ENCODE measurements at places on chromosomes 4 and X.

GRCh38 chrX:68498044-68498507, 775 bp upstream of the YIPF6 start:
- no peak for DNase-seq

- DNase-seq, result no peak
Observed at GRCh38 chrX:41922431-41923151, 763 bp downstream of the CASK start.

- DNase-seq, result peak; percentile 56
Observed at GRCh38 chr4:133865612-133866327, 335.8 kb downstream of the PABPC4L start.

- DNase-seq, result peak; percentile 24
Observed at GRCh38 chr4:108068442-108068841, 78.8 kb downstream of the HADH start.

GRCh38 chr4:112213091-112213490, 18.5 kb upstream of the AP1AR start:
- no peak for DNase-seq

DNA sequence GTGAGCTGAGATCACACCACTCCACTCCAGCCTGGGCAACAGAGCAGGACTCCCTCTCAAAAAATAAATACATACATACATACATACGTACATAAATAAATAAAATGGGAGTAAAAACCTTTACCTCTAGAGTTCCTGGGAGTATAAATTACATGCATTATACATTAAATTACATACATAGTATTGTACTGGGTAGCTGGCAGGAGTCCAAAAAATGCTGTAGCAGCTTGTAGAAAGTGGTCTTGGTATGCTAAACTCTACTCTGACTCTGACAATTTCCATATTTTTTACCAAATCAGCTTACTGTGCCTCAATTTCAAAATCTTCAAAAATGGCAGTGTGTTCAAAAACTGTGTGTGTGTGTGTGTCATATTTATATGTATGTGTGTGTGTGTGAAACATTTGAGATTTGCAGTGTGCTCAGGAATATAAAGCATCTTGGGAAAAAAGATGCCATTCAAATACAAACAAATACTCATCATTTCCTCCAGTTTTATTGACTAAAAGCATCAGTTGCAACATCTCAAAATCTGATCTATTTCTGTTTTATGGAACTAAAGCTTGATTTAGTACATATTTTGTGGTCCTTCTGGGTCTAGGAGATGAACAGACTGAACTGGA, 171.7 kb downstream of the SHROOM3 start:
- no peak for DNase-seq

- no peak for DNase-seq
Observed at GRCh38 chr4:55874831-55875230, 21.4 kb downstream of the EXOC1 start.

- no peak for DNase-seq
Observed at GRCh38 chrX:94288972-94289371, 615.0 kb downstream of the FAM133A start.

DNA sequence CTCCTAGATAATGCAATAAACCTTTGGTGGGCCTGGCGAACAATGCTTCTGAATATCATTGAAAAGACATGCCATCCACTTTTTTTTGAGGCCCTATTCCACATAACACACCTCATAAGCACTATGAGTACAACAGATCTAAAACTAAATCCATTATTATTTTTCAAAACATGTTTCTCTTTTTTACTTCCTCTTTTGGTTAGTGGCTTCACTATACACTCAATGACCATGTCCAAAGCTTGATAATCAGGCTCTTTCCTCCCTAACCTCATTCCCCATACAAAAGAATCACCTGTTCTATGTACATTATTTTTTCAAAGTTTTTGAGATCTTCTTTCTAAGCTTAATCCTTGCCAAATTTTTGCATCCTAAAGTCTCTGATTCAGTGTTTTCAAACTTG, 20.4 kb upstream of the NPY2R start:
- DNase-seq, result no peak

DNA sequence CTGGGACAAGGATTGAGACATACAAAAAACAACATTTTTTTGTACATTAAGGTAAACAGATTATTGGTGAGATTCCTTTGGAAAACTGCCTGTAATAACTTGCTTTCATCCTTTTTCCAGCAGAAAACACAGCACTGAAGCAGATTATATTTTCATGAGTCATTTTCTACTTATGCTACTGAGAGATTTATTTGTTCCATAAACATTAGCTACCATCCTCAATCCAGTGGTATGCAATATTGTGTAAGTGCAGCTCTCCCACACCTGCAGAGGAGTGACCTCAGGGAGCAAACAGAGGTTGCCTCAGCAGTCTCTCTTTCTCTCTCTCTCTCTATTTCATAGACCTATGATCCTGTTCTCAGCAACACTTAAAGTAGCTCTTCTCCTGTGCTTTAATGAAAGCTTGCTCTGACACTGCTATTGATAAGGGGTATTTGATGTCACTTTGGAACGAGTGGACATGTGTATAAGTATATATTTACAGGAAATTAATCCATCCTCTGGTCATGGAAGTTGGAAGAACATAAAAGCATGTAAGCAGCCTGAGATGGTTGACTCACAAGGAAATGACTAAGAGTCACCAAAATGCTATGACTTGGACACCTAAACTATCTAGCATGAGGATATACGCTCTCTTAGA, 163.7 kb upstream of the SPANXC start:
- DNase-seq, result peak; percentile 23

- no peak for DNase-seq
Observed at GRCh38 chr4:180394312-180394711, 1848.9 kb upstream of the TENM3 start.

- DNase-seq, result no peak
Observed at GRCh38 chr4:147139455-147140198, 194.0 kb upstream of the TTC29 start.

GRCh38 chr4:110915301-110915700, 292.4 kb upstream of the PITX2 start:
- no peak for DNase-seq

- DNase-seq, result no peak
Observed at GRCh38 chr4:78758085-78758484, 18.1 kb upstream of the BMP2K start.

DNA sequence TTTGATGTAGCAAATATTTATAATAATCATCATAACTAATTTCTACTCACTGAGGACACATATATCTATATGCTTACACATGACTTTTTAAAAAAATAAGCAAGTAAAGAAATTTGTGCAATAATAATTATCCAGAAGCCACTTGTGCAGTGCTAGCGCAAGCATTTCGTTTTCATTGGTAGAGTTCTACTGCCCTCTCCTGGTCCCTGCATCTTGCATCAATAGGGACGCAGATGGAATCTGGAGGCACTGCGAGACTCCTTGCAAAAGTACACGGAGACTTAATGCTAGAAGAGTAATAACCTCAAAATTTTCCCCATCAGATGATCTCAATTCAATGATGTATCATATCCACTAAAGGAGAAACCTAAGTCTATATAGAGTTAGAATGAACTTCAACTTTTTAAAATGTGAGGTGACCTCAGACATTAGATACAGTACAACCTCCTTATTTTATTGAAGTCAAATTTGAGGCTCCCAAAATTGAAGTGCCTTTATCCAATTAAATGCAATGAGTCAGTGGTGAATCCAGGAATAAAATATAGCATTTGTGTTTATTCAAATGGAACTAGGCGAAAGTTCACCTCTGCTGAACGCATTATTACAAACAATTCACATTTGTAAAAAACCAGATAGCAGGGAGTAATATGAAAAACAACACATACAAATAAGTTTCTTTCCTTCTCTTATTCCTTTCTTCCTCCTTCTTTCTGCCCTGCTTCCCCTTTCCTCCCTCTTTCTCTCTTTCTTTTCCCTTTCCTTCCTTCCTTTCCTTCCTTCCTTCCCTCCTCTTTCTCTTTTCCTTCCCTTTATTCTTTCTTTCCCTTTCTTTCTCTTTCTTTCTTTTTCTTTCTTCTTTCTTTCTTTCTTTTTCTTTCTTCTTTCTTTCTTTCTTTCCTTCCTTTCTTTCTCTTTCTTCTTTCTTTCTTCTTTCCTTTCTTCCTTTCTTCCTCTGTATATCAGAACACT, 450.0 kb downstream of the ANKRD50 start:
- DNase-seq, result peak; percentile 38

All from AG04449 (cell line).